CD4-positive, alpha-beta T cell treated with Interleukin-10 for 1 hour (primary cell): ENCODE measurements at places on chromosomes 3 and 15.

- no peak for DNase-seq
These were observed 54.5 kb upstream of the GATA2 start for GRCh38 chr3:128547368-128547987.

- peak; percentile 60 for DNase-seq
These were observed 195.2 kb upstream of the DPPA4 start for GRCh38 chr3:109532257-109533216.

DNA sequence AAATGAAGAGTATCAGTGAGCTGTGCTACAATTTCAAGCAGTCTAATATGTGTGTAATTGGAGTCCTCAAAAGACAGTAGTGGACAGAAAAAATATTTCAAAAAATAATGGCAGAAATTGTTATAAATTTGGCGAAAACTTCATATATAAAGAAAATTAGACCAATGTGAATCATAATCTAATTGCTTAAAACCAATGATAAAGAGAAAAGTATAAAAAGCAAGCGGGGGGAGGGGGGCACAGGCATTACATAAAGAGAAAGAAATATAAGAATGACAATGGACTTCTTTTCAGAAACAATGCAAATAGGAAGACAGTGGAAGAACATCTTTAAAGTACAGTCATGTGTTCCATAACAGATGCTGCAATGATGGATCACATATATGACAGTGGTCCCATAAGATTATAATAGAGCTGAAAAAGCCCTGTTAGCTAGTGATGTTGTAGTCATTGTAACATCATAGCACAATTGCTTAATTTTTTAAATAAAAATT lies 7.9 kb upstream of the PXYLP1 start:
- DNase-seq = no peak

- no peak for DNase-seq
These were observed 3.2 kb downstream of the TYRO3 start for GRCh38 chr15:41562244-41562643.

DNA sequence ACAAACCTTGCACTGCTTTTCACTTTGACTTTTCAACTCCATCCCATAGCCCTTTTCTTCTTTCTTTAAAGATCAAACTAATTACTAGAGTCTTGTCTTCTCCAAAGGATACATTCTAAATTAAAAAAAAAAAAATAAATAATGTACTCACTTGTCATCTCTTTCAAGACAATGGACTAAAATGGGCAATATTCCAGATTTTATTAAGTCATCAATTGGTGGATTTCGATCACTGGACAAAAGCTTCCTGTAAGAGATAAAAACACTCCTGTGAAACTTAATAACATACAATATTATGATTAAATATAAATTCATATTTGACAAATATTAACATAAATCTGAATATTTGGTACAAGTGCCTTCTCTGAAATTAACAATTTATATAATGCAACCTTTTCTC lies 34.1 kb downstream of the KPNA4 start:
- no peak for DNase-seq

GRCh38 chr3:72727726-72728125 lies 120.5 kb downstream of the SHQ1 start:
- no peak for DNase-seq

GRCh38 chr15:55267401-55268175 lies 22.0 kb downstream of the RAB27A start:
- peak; percentile 83 for DNase-seq
